Lower lobe of right lung (tissue), 2 donors: ENCODE measurements at places on chromosomes 3 and 15. TPM values are rescaled to one million over a fixed set of nuclear protein-coding genes. Genes with fewer than 3 reads are reported as not detected.
A peak's percentile ranks its signal among the peaks of the same experiment; 100 is the strongest.

DNA sequence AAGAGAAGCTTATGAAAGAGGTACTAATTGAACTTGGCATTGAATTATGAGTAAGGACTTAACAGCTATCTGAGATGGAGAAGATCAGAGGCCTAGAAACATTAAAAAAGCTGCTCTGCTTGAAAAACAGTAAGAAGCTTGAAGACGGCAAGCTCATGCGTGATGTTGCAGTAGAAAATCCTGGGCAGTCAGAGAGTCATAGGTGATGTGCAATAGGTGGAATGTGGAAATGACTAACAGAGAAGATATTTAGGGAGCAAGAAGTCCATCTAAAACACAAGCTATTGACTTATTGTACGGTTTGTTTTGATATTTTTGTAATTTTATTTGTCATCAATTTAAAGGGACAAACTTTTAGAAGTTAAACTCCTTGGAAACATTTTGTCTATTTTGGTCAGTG lies 1101.4 kb downstream of the ROBO2 start:
- H3K27me3 ChIP-seq: no peaks in the 10 kb centered on the region
- H3K27ac ChIP-seq: no peak overlapping the region
- H3K4me1 ChIP-seq: no peaks in the 10 kb centered on the region
- H3K4me3 ChIP-seq: no peak overlapping the region
- H3K36me3 ChIP-seq: no peaks in the 10 kb centered on the region

DNA sequence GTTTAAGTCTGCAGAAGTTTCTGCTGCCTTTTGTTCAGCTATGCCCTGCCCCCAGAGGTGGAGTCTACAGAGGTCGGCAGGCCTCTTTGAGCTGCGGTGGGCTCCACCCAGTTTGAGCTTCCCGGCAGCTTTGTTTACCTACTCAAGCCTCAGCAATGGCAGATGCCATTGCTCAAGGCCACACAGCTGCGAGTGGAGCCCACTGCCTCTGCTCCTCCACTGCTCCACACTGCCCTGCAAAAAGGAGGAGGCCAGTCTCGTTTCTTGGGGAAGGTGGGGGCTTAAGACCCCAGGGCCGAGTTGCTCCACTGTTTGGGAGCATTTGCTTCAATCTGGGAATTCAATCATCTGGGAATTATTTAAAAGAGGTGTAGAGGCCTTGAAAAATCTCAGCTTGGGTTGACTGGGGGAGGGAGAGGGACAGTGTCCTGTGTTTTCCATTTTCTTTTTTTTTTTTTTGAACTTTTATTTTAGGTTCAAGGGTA lies 144.6 kb upstream of the MEF2A start:
- DNase-seq: no peak
- H3K36me3 ChIP-seq: no peaks in the 10 kb centered on the region
- H3K4me3 ChIP-seq: no peak overlapping the region
- H3K27ac ChIP-seq: no peak overlapping the region
- H3K27me3 ChIP-seq: no peaks in the 10 kb centered on the region

DNA sequence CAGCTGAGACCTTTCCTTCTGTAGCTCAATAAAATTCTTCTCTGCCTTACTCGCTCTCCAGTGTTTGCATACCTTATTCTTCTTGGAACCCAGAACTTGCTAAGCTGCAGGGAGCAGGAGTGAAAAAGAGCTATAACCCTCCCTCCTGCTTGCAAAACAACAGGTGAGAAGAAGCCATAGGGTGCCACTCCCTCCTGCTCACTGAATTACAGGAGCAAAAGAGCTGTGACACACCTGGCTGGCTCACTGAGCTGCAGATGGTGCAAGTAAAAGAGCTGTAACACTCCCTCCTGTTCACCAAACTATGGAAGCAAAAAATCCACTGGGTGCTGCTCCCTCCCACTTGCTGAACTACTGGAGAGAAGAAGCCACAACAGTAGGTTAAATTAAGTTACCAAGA lies 44.2 kb upstream of the C2CD4B start:
- H3K27ac ChIP-seq: no peak overlapping the region
- H3K36me3 ChIP-seq: no peaks in the 10 kb centered on the region

DNA sequence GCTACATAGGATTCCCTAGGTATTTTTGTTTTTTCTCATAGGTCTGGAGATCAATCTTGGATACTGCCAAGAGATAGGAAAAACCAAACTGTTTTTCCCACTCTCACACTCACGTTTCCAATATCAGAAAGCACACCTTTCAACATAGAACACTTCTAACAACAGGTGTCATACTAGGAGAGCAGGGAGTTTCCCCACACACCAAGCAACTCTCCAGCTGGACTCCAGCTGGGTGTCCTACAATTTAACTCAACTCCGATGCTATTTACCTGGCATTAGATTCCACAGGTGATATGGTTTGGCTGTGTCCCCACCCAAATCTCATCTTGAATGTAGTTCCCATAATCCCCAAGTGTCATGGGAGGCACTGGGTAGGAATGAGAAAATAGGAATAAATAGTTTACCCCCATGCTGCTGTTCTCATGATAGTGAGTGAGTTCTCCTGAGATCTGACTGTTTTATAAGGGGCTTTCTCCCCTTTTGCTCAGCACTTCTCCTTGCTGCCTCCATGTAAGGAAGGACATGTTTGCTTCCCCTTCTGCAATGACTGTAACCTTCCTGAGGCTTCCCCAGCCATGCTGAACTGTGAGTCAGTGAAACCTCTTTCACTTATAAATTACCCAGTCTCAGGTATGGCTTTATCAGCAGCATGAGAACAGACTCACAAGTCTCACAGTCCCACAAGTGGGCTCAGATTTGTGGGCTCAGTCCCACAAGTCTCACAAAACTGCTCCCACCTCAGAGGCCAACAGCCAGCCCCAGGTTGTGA lies 354.5 kb upstream of the THBS1 start:
- peaks cover 10% of the 10 kb centered on the region for H3K4me1 ChIP-seq
- H3K36me3 ChIP-seq: no peaks in the 10 kb centered on the region
- no peak overlapping the region for H3K27ac ChIP-seq
- H3K4me3 ChIP-seq: no peak overlapping the region
- H3K27me3 ChIP-seq: no peaks in the 10 kb centered on the region

- DNase-seq: peak; percentile 55
- H3K4me1 ChIP-seq: peaks cover 15% of the 10 kb centered on the region
- H3K36me3 ChIP-seq: no peaks in the 10 kb centered on the region
- H3K27me3 ChIP-seq: no peaks in the 10 kb centered on the region
- peak overlapping the region; percentile 82 for H3K27ac ChIP-seq
Observed at GRCh38 chr3:13451301-13451673, 28.8 kb upstream of the HDAC11 start.

DNA sequence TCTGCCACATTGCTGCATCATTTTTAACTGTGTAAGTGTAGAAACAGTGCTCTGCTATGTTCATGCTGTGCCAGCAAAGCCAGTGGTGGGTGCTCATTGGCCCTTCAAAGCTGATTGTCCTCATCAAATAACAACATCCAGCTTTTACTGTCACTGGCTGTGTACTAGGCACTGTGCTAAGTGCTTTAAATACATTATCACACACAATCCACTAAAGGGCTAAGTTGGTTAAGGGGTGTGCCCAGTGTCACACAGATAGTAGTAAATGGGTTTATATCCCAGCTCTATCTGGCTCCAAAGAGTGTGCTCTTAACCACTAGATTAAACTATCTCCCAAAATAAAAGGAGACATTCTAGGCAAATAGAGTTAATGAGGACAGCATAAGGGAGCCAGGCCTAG lies 7.7 kb downstream of the TUBGCP4 start:
- H3K4me3 ChIP-seq: no peak overlapping the region
- no peaks in the 10 kb centered on the region for H3K27me3 ChIP-seq
- no peak for DNase-seq
- no peaks in the 10 kb centered on the region for H3K4me1 ChIP-seq
- peaks cover 68% of the 10 kb centered on the region for H3K36me3 ChIP-seq

DNA sequence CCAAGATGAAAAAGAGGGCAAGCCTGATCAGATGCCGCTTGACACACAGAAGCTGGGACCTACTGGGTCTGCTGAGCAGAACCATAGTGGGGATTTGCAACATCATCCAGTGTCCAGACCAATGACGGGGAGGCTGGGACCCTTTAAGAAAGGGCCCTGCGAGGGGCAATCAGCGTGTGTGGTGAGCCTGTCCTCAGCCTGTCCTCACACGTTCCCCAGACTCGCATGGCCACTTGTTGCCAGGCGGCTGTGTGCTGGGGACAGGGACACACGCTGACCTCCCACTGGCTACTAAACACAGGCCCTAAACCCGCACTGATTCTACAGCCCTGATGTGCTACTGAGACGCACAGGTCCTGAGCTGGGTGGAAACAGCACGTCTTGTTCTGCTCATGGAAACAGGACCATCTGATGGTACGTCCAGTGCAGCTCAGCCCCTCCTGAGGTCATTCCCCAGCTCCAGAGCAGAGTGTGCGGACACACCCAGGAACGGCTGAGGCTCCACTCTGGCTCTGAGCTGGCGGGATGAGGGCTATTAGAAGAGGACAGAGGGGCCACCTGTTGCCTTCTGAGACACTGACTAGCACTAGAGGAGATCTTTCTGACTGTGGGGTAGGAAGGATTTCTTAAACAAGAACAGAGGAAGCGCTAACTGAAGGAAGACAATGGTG lies 24.4 kb downstream of the PCSK6 start:
- no peak overlapping the region for H3K27ac ChIP-seq
- no peaks in the 10 kb centered on the region for H3K36me3 ChIP-seq
- no peak overlapping the region for H3K4me3 ChIP-seq
- no peaks in the 10 kb centered on the region for H3K4me1 ChIP-seq
- no peak for DNase-seq

SCN11A gene
- 0.27 TPM for total RNA-seq

ZKSCAN7 gene
- total RNA-seq: 3.9 TPM
